ENCODE measurements at places on chromosomes 6 and 20.

DNA sequence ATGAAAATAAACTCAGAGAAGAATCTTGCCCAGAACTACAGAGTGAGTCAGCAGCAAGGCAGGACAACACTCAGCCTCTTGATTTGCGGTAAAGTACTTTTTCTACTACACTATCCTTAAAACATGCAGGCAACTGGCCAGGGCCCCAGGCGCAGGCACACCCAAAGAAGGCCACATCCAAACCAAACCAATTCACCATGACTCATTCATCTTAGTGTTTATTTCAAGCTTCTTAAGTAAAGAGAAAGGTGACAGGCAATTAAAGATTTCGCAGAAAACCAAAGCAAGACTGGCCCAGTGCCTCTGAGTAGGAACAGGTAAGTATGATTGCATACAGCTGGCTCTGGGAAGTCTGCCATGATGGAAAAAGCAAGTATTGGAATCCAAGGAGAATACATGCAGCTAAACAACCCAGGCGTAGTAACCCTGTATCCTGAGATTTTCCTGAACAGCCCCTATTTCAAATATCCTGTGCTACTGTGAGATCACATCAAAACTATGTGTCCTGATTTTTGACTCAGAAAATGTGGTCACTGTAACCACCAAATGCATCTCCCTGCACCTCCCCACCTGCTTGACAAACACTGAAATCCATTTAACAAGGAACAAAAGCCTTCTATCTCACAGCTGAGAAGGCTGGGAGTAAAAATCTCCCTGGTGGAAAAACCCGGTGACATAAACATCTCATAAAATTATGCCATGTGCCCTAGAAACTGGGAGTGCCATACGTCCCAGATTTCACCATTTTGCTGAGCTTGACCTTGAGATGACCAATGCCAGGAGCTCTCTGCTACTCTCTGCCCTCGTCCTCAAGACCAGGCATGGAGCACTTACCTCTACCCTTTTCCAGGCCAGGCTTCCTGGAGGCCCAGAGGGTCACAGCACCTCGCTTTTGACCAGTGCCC is 12.4 kb downstream of the WFDC3 start:
- no peak for DNase-seq

DNA sequence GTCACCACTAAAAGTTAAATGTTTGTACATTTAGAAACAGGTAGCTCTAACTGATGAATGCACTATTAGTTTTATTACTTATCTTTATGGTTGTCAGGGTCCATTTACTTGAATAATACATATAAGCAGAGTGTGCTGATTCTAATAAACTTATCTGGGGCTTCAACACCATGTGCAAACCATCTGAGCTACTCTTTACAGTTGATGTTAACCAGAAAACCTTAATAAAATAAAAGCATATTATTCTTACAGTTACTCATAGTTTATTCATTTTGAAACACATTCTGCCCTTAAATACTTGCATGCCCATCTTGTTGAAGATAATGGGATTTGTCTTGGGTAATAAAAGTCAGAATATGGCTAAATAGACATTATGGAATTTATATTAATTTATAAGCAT is 1042.2 kb downstream of the EPHA7 start:
- DNase-seq, result no peak

- no peak for DNase-seq
Measured at GRCh38 chr6:5401845-5402738, 140.8 kb downstream of the FARS2 start.

DNA sequence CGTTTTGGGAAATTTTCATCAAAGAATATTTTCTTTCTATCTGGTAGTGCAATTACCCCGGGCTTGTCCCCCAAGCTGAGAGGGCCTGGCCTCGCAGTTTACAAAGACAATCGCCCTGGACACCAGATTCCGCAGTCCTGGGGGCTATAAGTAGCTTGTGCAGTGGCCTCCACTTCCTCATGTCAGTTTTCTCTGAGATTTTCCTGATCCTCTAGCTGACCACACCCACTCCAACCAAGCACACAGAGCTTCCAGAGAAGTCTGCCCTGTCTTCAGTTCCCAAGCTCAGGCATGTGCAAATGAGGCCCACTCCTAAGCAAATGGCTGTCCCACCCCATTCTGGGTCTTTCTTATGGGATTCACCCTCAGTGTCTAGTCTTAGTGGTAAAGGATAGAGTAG is 245.3 kb downstream of the MAFB start:
- no peak for DNase-seq

DNA sequence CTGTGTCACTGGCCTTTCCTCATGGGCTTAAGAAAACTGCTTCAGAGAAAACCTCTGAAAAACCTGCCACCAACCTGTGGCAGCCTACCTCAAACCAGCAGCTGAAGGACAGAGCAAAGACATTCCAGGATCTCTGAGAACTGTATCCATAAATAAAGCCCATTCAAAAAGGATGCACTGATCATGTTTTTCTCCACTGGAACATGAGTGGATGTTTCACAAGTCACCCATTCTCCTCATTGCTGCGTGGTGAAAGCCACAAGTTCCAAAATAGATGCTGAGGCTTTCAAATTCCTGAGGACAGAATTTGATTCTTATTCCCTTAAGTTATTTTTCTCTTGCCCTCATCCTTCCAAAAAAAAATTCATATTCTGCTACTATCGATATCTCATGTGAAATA is 280.6 kb downstream of the KHDC1L start:
- DNase-seq, result no peak

DNA sequence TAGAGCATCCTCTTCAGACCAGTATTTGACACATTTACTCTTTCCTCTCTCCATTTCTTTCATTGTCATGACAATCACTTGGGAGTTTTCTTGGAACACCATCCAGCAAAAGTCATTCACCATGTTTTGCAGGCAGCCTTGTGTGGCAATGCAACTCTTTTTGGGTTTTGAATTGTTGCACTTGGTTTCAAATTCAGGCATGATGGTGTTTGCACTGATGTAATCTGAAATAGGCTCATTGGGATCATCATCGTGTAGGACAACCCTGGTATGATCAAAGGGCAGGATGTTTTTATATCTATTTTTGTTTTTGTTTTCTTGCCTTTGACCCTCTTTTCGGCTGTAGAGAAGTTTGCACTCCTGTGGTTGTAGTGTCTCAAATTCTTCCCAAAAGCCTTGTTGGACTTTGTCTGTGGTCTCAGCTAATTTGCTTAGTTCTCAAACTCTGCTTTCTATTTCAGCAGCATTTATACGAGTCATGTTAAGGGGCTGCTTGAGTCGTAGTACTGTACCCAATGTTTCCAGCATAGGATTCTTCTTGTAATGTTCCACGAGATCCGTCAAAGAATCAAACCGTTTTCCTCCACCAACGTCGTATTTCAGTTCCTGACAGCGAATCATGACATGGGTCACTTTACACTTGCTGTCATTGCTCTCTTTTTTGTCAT is 160.8 kb upstream of the TNFAIP3 start:
- no peak for DNase-seq

DNA sequence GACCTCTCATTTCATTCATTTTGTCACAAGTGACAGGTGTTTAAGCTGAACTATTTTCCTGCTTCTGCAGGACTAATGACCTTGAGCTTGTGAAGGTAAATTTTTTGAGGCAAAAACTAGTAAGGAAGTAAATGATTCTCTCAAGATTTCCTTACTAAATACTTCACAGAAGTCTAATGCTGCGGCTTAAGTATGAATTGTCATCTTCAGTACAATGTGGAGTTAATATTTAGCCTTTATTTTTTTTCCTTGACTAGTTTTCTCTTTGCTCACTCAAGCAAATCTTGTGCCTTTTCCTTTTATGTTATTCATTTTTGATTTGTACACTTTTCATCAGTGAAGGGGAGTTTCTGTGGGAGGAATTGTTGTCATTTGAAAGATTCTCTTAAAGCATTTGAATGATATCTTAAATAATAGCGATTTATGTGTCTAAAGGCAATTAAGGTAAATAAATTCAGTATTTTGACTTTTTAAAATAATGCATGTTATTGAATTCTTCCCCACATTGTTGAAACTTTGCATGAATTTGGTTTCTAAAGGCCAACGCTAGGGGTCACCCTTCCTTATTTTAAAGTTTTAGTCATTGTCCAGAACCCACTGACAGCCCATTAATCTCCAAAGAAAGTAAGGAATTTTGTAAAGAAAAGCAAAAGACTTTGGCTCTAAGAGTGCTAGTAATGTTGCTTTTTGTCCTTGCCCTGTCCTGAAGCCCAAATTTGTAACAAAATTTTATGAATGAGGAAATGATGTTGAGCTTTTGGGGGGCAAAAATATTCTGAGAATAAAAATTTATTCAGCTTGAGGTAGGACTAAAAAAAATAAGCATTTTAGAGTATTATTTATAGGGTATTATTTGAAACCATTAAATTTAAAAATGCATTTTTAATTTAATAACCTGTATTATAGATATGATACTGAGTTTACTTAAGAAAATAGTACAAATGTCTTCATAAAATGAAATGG is 157.4 kb upstream of the LAMA2 start:
- no peak for DNase-seq

- no peak for DNase-seq
Measured at GRCh38 chr6:11011787-11012234, 32.3 kb downstream of the ELOVL2 start.

DNA sequence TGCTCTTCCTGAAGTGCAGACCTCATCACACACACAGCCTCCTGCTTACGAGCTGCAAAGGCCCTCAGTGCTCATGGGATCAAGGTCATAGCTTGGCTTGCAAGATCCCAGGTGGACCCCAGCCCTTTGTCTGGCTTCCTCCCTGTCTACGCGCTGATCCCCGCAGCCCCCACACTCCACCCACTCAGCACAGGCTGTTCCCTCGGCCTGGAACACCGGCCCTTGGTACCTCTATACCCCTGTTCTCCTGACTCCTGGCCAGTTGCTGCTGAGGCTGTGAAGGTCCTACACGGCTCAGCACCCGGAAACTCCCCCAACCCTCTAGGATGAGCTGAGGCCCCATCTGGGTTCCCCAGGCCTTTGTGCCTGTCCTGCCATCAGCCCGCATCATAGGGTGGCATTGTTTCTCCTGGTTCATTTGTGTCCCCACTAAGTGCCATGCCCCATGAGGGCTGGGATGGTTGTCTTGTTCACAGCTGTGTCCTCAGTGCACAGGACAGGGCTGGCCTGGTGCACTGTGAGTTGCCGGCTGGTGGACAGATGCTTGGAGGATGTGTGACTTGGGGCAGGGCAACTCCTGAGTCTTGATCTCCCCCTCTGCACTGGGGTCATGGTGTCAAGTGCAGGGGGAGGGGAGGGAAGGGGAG is 57.0 kb downstream of the ADNP start:
- DNase-seq, result no peak

- no peak for DNase-seq
Measured at GRCh38 chr6:75077701-75078100, 128.2 kb downstream of the COL12A1 start.

DNA sequence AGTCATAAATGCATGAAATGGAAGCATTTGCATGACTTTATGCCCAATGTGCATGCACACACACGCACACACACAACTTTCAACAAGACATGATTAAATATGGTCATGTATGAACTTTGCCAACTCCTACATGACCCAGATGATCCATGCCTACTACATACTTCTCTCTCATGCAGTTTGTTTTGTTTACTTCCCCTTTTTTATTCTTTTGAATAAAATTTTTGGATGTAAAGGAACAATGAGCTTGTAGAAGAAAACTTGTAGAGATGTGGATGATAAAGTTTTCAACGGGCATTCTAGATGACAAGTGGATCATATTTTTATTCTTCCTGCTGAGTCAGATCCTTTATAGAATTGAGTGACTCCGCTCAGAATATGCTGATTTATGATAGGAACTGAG is 50.8 kb upstream of the AIG1 start:
- DNase-seq, result no peak

- no peak for DNase-seq
Measured at GRCh38 chr20:61159957-61160686, 91.9 kb upstream of the CDH4 start.

GRCh38 chr20:62805155-62805710 is 598 bp downstream of the OGFR start:
- DNase-seq, result no peak

DNA sequence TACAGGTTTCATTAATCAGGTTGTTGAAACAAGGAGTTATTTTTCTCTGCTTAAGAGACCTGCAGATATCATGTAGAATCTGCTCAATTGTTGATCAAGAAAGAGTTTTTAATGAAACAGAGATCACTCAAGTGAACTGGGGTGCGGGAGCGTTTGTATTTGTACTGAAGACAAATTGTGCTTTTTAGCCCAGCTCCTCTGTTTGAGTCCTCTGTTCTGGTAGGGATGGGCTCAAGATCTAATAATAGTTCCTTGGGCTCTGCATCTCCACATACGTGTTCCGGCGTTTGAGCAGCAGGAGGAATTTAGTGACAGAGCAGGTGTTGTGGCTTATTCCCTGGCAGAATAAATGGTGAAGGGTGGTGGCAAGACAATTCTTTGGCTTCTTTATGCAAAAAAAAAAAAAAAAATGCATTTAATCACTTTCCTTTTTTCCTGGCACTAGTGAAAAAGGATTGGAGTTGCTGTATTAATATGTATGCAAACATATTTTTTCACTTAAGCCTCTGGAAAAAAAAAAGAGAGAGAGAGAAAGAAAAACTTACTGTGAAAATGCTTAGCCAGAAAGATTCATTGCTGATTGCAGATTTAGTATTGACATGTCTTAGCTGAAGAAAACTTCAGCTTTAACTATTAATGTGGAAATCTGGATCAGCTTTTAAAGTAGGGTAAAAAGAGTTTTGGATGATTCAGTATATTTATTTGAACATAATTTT is 4.0 kb downstream of the CITED2 start:
- no peak for DNase-seq

GRCh38 chr20:58237318-58238132 is 9.1 kb upstream of the ANKRD60 start:
- no peak for DNase-seq

DNA sequence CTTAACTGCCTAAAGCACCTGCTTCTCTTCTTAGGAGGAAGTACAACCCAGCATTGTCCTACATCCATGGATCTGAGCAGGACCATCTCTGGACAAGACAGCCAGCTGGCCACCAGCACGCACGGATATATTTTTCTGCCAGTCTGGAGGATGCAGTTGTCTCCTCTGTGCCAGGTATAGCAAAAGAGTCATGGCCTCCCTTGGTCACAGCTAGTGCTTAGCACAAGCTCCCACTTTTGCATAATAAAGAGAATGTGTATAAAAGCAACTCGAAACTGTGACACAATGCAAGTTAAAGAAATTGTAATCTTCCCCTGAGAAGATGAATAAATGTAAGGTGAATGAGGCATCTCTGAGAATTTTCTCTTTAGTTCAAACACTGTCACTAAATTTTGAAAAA is 267.8 kb upstream of the MANEA start:
- DNase-seq, result no peak

GRCh38 chr6:137717074-137718073 is 149.7 kb upstream of the TNFAIP3 start:
- peak; percentile 36 for DNase-seq

- no peak for DNase-seq
Measured at GRCh38 chr20:33709398-33709797, 10.7 kb downstream of the PXMP4 start.
